ENCODE measurements at places on chromosomes 3 and 15.

DNA sequence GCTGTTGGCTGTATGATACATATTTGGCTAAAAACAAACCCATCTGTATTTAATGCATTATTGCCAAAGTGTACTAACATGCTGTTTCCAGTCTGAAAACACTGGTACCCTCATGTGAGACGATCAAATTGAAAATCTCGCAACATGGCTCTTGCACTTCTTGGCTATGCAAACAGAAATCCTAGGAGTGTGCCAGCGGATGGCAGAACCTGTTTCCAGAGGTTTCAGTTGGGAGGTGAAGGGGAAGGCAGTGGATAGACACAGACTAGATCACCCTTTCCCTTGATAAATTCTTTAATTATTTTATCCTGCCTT, 350.3 kb downstream of the TUSC7 start:
- DNase-seq, result no peak

GRCh38 chr3:42510325-42510724, 7.9 kb downstream of the VIPR1 start:
- DNase-seq, result no peak

- DNase-seq, result peak; percentile 50
Measured at GRCh38 chr3:196268284-196269163, 19.0 kb downstream of the PCYT1A start.

- DNase-seq, result peak; percentile 29
Measured at GRCh38 chr15:88651136-88651732, 12.4 kb downstream of the ISG20 start.

DNA sequence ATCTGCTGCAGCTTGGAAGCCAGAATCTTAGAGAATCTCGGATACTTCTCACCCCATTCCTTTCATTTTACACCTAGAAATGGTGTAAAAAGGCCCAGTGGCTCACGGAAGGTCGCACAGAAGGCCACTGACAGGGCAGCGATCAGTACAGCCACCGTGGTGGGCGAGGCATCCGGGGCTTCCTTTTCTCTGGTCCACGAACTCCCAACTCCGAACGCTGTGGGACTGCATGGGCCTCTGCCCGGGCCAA, 36.3 kb upstream of the POLG start:
- no peak for DNase-seq

GRCh38 chr15:93432474-93432873, 343.5 kb upstream of the RGMA start:
- no peak for DNase-seq
